ENCODE measurements at places on chromosomes 3 and 15. TPM values are rescaled to one million over a fixed set of nuclear protein-coding genes. Genes with fewer than 3 reads are reported as not detected.

The CYP19A1 gene
- 0.72 TPM for total RNA-seq

The SHQ1 gene
- total RNA-seq = 18.7 TPM

The GOLGA8G gene
- not detected for total RNA-seq

The SCG3 gene
- not detected for total RNA-seq

The FOXL2NB gene
- 0.03 TPM for total RNA-seq

The BFSP2 gene
- total RNA-seq = not detected

The JMJD7 gene
- 4.1 TPM for total RNA-seq

The NOX5 gene
- total RNA-seq = 0.39 TPM

The ELL3 gene
- 3.1 TPM for total RNA-seq

The GMNC gene
- total RNA-seq = 0.07 TPM

The SLC49A4 gene
- total RNA-seq = 17.6 TPM

The WDR76 gene
- 3.8 TPM for total RNA-seq

The CCDC9B gene
- total RNA-seq = 91.9 TPM

The THPO gene
- total RNA-seq = 0.10 TPM

The CLDN16 gene
- 0.30 TPM for total RNA-seq

The ATP13A4 gene
- 0.36 TPM for total RNA-seq

The SLC24A1 gene
- 4.8 TPM for total RNA-seq

The RARB gene
- 10.2 TPM for total RNA-seq

The IFT122 gene
- total RNA-seq = 26.6 TPM

The GOLGA6B gene
- total RNA-seq = not detected

The DCLK3 gene
- 0.59 TPM for total RNA-seq

The MYLK gene
- 500 TPM for total RNA-seq

The CELF6 gene
- total RNA-seq = 0.23 TPM

The THRB gene
- 0.83 TPM for total RNA-seq

The RASA2 gene
- total RNA-seq = 13.5 TPM

The C3orf22 gene
- total RNA-seq = not detected

The PSMD6 gene
- total RNA-seq = 85.5 TPM

The CAMP gene
- total RNA-seq = not detected

The ATP10A gene
- 14.9 TPM for total RNA-seq

The CYP1A2 gene
- not detected for total RNA-seq

The SUCLG2 gene
- 55.4 TPM for total RNA-seq

The DTWD1 gene
- total RNA-seq = 60.1 TPM

The DZIP3 gene
- 13.6 TPM for total RNA-seq

The SLC2A2 gene
- total RNA-seq = not detected

The GOLGA8J gene
- total RNA-seq = not detected

The IMPG2 gene
- 0.33 TPM for total RNA-seq

The ERICH6 gene
- 0.03 TPM for total RNA-seq

The CXCR6 gene
- not detected for total RNA-seq

The C3orf70 gene
- 0.46 TPM for total RNA-seq

The SI gene
- not detected for total RNA-seq

The CIP2A gene
- 6.2 TPM for total RNA-seq

The ST3GAL6 gene
- 19.9 TPM for total RNA-seq

Measured in smooth muscle cell of the pulmonary artery (primary cell).